Fibroblast of villous mesenchyme (primary cell): ENCODE measurements at places on chromosomes 16 and 17. TPM values are rescaled to one million over a fixed set of nuclear protein-coding genes. Genes with fewer than 3 reads are reported as not detected.

Gene ADAP2
- 3.0 and 4.2 TPM in 2 replicates for total RNA-seq

Gene ERN2
- 0.43 TPM in 1 of 2 replicates, not detected in the other for total RNA-seq

Gene KRTAP4-1
- total RNA-seq, result not detected in 2 replicates

Gene FOXL1
- 0.86 and 3.5 TPM in 2 replicates for total RNA-seq

Gene GPT2
- 13.0 and 13.5 TPM in 2 replicates for total RNA-seq
